MM.1S (cell line): ENCODE measurements at places on chromosomes 5 and 9.

- peak; percentile 23 for DNase-seq
Measured at GRCh38 chr5:56155992-56156584, 77.0 kb downstream of the ANKRD55 start.

GRCh38 chr9:91789941-91790340 is 160.1 kb downstream of the ROR2 start:
- DNase-seq, result no peak

DNA sequence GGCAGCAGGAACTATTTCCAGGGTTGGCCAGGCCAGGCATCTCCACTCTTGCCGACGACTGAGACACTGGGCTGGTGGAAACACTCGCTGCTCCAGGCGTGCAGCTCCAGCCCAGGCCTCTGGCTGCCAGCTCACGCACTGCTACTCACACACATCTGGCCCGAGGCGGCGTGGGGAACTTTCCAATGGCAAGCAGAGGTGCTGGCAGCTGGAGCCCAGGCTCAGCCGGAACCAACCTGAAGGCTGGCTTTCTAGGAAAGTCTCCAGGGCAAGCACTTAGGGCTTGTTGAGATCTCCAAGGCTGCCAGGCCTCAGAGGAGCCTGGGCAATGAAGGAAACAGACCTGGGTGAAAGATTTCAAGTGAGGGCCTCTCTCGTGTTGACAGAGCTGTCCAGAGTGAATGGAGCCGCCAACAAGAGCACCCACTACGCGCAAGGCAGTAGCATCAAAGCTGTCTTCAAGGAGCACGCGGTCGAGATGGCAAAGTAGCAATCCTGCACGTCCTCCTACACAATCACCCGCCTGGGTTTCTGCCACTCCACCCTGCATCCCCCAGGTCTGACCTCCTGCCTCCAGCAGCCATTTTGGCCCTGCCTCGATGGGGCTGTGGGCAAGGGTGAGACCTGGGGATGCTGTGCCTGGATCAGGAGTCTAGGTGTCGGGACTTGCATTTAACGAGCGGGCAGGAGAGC is 14.4 kb downstream of the SH3PXD2B start:
- DNase-seq, result no peak

- DNase-seq, result no peak
Measured at GRCh38 chr9:125633116-125633745, 73.8 kb downstream of the MAPKAP1 start.

GRCh38 chr5:56080375-56081052 is 85.8 kb upstream of the IL6ST start:
- DNase-seq, result peak; percentile 61

DNA sequence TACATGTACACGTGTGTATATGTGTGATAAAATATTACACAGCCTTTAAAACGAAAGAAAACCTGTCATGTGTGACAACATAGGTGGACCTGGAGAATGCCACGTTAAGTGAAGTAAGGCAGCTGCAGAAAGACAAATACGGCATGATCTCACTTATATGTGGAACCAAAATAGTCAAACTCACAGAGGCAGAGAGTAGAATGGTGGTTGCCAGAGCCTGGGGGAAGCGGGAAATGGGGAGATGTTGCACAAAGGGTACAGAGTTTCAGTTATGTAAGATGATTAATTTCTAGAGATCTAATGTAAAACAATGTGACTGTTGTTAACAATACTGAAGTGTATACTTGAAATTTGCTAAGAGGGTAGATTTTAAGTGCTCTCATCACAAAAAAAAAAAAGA is 34.8 kb downstream of the ADAMTS12 start:
- DNase-seq, result no peak

GRCh38 chr5:157855404-157855994 is 3.4 kb downstream of the CLINT1 start:
- no peak for DNase-seq

GRCh38 chr5:77143998-77144836 is 57.1 kb upstream of the ZBED3 start:
- DNase-seq, result peak; percentile 67

DNA sequence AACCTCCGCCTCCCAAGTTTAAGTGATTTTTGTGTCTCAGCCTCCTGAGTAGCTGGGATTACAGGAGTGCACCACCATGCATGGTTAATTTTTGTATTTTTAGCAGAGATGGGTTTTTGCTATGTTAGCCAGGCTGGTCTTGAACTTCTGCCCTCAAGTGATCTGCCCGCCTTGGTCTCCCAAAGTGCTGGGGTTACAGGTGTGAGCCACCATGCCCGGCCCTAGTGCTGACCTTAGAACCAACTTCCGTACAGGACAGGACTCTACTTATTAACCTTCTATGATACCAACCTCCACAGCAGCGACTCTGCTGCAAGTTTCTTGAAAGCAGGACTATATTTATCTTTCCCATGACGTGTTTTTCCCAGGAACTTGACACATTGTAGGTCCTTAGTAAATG is 176.9 kb downstream of the RGS3 start:
- DNase-seq, result no peak

DNA sequence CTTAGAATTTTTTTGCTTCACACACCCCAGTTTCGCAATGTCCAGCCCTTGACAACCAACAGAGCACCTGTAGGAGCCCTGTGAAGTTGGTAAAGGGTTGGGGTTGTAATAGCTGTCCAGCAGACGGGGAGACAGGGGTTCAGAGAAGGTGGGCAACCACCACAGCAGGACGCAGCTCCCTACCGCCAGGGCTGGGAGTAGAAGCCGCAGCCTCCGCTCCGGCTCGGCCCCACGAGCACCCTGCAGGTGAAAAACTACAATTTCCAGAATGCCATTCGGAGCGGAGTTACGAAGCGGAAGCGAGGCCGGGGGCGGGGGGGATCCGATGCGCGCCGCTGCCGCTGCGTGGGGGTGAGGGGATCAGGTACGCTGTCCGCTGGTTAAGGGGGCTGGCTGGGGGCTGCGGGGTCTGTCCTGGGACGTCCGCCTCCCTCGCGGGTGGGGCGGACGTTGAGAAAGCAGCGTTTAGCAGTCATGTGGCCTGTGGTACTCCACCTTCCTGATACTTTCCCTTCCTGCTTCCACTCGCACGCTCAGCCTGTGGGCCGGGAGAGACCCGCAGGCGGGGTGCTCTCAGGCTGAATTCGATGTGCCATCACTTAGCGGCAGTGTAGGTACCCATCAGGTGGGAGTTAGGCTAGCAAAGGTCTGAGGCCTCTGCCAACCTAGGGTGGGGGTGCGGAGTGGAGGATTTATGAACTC is at the start of gene TRMT10B:
Gene TRMT10B (plus strand): TSS at position 317 of the 702 bp plus-strand sequence. CDS start 8,127 bp downstream, outside the sequence.
- DNase-seq, result peak; percentile 81

DNA sequence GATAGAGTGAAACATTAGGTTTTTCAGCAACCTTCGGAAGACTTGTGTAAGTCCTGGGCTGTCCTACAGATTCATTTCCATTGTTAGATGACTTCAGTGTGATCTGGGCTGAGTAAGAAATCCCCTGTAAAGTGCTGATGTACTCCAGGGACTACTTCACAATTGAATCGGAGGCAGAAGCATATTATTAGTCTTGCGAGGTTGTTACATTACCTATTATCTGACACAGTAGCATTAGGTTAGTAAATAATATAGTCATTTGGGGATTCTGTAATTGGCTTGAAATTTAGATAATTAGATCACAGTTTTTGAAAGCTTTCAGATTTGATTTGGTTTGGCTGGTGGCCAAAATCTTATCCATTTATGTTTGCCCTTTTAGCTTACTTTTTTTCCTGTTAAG is 62.4 kb downstream of the DMRT1 start:
- no peak for DNase-seq

DNA sequence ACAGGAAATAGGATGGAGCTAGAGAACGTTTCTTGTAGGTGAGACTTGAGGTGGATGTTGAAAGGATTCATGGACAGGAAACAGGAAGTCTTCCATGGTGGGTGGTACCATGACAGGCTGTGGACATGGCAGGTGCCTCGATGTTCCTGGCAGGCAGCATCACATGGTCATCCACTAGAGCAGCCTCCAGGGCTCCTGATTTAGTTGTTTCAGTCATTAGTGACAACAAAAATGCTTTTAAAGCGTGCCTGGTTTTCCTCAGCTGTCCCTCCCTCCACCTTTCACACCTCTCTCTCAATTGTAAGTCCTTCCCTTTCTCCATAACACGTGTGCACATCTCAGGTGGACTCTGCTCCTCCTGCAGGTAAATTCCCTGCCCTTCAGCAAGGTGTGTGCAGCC is 25.2 kb upstream of the ASPN start:
- no peak for DNase-seq

DNA sequence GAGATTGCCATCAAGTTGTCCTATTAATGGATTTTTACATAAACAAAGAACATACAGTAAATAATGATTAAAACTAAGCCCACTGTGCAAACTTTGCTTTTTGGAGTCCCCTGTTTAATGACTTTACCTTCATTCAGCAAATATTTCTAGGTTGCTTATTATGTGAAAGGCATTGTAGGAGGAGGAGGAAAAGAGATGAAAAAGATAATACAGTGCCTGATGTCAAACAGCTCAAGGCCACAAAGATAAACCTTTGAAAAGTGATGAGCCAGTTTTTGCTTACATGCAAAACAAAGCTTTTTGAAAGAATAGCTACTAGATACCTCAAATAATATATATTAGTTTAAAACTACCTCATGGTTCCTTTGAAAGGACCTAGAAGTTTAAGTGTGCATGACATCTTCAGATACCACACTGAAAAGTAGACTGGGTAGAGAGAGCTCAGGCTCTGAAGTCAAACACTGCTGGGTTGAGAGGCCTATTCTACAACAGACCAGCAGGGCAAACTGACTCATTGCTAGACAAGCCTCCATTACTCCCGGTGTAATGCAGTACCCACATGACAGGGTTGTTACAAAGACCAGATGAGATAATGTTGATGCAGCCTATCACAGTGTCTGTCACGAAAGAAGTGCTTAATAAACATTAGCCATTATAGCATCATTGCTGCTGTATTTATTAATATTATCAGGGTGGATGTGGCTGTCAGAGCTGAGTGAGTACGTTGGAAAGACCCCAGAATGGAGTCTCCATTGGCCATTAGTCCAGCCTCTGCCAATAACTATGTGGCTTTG is 11.8 kb downstream of the DEPDC1B start:
- no peak for DNase-seq

DNA sequence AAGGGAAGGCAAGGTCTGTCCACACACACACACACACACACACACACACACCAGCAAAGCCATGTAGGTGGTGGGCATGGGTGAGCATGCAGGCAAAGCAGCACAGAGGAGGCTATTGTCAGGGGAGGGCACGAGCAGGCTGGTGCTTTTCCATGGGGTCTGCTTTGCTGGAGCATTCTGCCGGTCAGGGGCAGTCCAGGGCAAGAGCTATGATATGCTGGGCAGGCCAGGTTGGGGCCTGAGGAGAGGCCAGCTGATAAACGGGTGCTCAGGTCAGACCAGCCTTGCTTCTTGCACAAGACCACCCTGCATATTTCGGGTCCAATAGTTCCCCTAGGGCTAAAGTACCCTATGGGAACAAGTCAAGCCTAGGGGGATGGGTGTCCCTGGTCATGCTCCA is 253.9 kb upstream of the DMAC1 start:
- DNase-seq, result no peak

- DNase-seq, result no peak
Measured at GRCh38 chr9:113461943-113462342, 1.6 kb upstream of the RGS3 start.

DNA sequence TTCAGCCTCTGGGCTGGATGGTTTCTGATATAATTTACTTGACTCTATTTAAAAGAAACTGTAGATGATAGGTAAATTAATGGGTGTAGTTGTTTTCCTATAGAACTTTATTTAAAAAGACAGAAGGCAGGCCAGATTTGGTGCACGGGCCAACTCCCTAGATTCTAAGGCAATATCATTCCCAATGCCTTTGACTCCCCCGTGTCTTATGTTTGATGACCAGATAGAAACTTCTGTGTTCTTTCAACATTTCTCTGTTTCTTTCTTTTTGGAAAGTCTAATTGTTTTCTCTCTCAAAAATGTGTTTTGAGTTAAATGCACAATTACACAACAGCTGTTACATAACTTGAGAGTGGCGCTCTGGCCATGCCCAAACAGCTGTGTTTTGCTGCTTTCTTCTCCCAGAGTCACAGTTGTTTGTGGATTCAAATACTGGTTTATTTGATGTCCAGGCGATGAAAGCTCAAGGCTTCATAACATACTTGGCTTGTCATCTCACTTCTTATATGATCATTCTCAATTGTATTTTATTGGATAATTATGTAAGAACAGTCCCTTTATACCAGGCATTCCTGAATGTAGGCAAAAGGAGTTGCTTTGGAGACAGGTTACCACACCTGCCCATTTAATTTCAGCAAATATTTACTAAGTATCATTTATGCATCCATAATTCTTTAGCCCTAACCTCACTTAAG is 1.7 kb upstream of the ALDH1A1 start:
- no peak for DNase-seq

DNA sequence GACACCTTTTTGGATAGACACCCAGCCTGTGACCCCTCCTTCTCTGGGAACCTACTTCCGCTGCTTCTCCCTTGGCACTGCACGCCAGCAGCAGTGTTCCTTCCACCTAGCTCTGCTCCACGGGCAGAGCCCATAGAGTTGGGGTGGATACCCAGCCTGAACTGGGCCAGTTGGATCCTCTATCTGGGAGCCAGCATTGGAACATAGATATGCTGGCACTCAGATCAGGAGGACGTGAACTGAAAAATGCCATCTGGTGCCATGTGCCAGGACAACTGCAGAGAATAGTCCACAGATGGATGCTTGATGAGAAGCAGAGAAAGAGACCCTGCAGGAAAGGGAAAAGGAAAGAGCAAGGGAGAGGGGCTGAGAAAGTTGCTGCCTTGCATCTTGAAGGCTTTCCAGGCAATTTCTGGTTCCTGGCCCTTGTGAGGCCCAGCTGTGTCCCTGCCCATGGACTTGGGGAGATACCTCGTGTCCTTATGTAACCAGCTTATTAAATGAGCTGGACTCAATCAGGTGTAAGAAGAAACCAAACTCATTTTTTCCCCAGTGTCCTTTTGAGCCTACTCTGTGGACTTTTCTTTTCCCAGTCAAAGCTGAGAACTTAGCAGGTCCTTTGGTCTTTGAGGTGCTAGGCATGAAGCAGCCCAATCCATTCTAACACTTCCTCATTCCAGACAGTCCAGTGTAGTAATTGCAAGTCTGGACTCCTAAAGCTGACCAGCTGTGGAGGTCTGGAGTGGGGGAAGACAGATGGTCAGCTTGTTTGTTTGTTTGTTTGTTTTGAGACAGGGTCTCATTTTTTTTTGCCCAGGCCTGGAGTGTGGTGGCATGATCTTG is 39.1 kb downstream of the ANGPTL2 start:
- DNase-seq, result no peak

DNA sequence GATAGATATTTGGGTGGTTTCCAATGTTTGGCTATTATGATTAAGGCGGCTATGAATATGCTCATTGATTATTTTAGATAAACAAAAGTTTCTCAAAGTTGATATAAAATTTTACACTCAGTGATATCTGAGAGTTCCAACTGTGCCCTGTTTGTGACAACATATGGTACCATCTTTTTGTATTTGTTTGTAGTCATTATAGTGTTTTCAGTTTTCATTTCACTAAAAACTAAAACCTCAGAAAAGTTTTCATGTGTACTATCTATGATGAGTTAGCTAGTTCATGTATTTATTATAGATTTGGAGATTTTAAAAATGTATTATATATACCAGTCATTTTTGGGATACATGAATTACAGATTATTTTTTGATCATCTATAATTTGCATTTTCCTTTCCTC is 1111.4 kb downstream of the CDH18 start:
- no peak for DNase-seq
